ENCODE measurements at places on chromosomes 6 and 20.

DNA sequence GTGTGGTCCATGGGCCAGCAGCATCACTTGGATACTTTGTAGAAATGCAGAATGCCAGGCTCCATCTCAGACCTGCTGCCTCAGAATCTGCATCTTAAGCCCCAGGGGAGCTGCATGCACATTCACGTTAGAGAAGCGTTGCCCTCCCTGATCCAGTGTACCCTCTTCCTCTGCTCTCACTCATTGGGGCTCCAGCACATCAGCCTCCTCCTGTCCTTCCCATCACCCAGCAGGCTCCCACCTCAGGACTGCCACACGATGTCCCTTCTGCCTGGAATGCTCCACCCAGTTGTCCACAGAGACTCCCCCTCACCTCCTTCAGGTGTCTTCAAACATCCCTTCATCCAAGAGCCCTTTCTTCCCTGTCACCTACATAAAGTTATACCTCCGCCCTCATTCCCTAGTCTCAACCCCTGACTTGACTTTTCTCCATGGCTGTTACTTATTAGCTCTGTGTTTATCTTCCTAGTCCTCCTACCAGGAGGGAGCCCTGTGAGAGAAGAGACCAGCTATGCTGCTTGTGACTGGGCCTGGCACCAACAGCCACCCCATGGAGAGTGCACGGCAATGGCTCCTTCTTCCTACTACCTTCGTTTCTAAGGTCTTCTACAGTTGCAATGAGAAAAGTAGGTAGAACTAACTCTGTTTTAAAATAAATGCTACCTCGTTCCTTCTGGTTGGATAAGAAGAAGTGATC, 3.3 kb upstream of the ACSS1 start:
- no peak for DNase-seq

GRCh38 chr6:118542184-118542952, 5.7 kb upstream of the PLN start:
- no peak for DNase-seq

DNA sequence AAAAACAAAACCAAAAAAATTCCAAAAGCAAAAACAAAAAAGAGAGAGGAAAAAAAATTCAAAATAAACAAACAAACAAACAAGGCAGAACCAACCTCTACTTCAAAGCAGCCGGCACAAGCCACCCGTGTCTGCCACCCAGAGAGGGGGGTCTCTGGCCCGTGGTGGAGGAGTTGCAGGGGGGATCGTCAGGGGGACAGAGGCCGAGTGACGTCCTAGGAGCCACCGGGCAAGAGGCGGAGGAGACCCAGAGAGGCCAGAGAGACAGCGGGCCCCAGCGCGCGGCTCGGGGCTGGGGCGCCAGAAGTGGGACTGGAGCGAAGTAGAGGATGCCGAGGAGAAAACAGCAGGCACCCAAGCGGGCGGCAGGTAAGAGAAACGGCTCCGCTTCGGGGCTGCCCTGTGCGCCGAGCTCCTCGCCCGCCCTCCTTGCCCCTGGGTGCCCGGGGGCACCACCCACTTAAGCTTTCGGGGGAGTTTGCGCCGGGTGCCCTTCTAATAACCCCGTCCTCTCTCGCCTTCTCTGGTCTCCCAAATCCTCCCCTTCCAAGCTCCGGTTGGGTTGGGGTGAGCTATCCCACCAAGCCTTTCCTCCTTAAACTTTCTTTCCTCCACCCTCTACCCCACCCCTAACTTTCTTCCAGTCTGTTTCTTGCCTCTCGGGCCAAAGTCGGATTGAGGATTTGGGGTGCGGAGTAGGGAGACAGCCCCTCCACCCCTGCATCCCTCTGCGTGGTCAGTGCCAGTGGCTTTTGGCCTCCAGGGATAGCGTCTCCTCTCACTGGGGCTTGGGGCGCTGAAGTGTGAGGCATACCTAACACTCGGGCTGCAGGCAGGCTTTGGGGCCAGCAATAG, 1.0 kb downstream of the TSHZ2 start:
- DNase-seq: no peak

GRCh38 chr20:4683261-4683660, 38.4 kb upstream of the PRND start:
- no peak for DNase-seq

- no peak for DNase-seq
Measured at GRCh38 chr20:23702021-23702420, 13.2 kb upstream of the CST4 start.

DNA sequence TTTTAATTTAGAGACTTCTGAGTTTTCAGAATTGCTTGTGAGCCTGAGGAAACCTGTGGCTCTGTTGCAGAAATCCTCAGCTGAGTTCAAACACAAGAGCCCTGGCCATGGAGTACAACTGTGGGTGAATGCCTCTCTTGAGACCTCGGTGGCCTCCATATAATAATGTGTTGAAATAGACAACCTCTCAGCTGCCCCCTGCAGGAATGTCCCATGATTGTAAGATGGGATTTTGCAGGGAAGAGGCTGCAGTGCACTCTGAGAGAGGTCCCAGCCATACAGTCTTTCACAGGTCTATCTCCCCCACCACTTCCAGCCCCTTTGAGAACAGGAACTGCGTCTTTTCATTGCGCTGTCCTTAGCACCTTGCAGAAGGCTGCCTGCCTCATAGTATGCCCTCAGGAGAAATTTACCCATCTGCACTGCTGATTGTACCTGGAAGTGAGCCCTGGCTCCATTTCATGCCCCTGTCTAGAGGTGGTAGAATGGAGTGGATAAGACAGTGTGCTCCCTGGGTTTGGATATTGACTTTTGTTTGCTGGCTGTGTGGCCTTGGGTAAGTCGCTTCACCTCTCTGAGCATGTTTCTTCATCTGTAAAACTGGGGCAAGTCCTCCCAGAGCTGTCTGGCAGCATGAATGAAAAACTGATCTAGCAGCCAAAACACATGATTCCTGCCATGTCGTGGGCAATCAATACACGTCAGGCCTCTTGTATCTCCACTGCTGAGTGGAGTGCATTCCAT, 16.8 kb upstream of the CDH22 start:
- DNase-seq: no peak

- no peak for DNase-seq
Measured at GRCh38 chr6:131867744-131868143, 59.9 kb downstream of the ENPP1 start.

- no peak for DNase-seq
Measured at GRCh38 chr6:128494440-128494839, 26.0 kb downstream of the PTPRK start.

- DNase-seq: no peak
Measured at GRCh38 chr6:147852772-147853171, 344.3 kb downstream of the SAMD5 start.

- peak; percentile 48 for DNase-seq
Measured at GRCh38 chr20:41340327-41341055, at the start of gene LPIN3. LPIN3 (plus strand) TSS chr20:41340821; CDS start chr20:41345804, 4,983 bp downstream.

DNA sequence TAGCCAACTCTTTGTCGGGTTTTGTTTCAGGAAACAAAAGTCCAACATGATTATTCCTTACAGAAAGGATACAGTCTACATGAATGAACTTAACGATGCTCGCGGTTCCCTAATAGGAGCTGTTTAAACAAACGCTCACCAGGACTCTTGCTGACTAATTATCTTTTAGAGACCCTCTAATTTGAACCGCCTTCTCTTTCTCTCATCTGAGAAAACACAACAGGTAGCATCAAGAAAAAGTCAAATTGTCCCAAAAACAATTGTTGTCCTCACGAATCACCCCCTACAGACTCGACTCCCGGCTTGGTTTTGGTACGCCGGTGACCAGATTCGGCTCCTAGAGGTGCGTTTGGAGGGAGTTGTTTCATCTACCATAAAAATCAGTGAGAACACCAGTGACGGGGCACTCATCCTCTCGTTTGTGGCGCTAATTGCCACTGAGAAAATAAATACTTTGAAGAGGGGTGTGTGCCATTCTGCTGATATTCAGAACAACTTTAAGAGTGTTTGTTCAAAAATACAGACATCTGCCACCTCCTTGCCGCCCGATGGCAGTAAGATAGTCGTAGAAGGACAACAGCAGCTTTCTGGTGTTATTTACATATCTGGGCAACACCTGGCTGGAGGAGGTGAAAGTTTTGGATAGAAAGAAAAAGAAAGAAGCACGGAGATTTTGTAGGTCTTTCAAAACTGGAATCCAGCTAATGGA, 1.1 kb upstream of the SIM1 start:
- DNase-seq: no peak

GRCh38 chr6:109339906-109340678, 42.2 kb downstream of the CD164 start:
- DNase-seq: no peak

GRCh38 chr6:158465257-158465656, 94.6 kb upstream of the TMEM181 start:
- no peak for DNase-seq

- no peak for DNase-seq
Measured at GRCh38 chr6:119672725-119673124, 323.2 kb upstream of the MAN1A1 start.

- DNase-seq: no peak
Measured at GRCh38 chr6:166587631-166588413, 1.3 kb upstream of the RAMACL start.

DNA sequence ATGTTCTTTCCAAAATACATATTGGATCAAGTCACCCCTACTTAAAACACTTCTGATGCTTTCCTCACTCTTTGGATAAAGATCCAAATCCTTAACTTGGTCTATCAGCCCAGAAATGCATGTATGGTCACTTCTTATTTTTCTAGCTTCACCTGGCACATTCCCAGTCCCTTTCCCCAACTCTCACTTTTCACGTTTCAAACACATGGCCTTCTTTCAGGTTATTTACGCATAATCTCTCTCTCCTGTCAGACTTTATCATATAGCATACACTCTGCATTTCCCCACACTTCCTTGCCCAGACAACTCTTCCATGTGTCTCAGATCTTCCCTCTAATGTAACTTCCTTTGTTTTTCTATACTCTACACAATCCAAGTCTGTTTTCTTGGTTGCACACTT, 12.8 kb downstream of the PHIP start:
- no peak for DNase-seq

- no peak for DNase-seq
Measured at GRCh38 chr6:67914419-67914818, 720.7 kb upstream of the ADGRB3 start.

- no peak for DNase-seq
Measured at GRCh38 chr6:72084992-72085569, 198.7 kb downstream of the RIMS1 start.

GRCh38 chr6:100808638-100809275, 72.4 kb downstream of the ASCC3 start:
- no peak for DNase-seq

DNA sequence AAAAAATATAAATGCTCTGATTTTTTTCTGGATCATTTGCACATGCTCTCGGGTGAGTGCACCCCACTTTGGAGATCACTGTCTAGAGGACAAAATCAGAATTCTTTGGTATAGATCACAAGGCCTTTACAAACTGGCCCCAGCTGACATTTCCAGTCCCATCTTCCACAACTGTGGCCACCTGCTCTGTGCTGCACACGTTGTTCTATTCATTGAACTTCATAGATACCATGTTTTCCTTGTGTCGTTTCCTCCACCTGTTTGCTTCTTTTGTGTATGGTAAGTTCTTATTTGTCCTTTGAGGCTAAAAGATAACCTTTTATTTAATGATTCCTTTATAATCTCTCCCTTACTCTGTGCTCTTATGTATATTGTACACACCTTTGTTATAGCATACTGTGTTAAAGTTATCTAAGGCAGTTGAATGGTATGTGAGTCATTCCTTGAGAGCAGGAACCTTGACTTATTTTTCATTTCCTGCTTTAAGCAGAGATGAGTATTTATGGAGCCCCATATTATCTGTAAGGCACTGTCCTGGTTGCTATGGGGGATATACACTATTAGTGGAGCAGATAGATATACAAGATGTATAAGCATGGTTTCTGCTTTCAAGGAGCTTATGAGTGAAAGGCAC, 12.0 kb upstream of the SLC17A5 start:
- no peak for DNase-seq

DNA sequence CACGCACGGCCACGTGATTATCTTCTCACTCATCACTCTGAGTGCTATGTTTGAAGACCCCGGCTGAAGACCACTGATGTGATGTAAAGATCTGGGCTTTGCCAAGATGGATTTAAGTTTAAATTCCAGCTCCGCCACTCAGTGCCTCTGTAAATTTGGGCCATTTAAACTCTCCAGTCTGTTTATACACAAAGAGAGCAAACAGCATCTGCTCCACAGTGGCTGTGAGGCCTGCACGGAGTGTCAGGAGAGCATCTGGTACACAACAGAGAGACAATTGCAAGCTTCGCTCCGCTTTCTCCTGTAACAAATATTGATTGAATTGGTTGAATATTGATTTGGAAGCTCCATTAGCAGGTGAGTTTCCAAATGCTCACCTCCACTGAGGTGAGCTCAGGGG, 80.5 kb upstream of the FRMD1 start:
- DNase-seq: no peak

DNA sequence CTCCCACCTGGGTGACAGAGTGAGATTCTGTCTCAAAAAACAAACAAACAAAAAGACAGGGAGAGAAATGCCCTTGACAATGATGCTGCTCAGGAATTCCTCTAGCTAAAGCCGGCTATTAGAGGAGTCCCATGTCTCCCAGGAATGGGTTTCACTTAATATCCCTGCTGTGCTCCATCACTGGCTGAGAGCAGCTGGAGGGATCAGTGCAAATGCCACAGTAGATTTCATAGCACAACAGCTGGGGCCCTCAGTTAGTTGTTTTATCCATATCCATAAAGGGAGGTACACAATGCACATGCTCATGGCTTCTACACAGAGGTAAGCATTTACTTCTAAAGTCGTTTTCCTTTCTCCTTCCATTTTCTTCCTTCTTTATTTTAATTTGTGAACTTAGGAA, 742.0 kb upstream of the POU3F2 start:
- no peak for DNase-seq

- DNase-seq: no peak
Measured at GRCh38 chr6:14026831-14027539, 90.6 kb upstream of the CD83 start.

DNA sequence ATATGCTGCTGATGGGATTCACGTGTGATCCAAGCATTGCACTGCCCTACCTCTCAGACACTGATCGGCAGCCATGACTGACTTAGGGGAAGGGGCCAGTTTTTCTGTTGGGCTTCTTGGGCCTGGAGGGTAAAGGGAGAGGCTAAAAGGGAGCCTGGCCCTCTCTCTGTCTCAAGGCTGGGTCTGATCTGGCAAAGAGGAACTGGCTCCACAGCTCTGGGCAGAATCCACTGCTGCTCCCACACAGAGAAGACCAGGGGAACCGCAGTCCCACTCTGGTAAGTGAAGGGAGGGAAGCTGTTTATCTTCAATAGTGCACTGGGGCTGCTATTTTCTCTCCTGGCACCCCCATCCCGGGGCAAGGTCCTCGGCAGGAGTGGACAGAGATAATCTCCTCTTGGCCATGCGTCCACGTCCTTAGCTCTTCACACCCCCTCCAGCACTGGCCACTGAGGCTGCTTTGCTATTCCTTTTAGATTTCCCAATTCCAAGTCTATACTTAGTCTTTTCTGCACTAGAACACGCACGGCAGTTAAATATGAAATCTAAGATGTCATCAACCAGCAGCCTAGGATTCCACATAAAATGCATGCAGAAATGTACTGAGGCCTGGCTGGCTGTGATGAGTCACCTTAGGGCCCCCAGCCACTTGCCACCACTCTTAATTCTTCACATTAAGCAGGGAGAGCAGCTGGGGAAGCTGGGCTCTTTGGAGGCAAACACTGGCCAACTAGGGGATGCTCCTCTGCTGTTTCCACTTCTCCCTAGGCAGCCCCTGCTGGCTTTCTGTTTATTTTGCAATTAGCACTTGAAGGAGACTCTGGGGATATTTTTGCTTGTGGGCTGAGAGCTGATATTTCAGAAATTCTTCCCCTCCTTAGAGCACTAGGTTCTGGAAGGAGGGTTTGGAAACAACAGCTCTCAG, 87.8 kb upstream of the ARMC2 start:
- DNase-seq: no peak

- no peak for DNase-seq
Measured at GRCh38 chr6:56516003-56516402, 126.7 kb downstream of the DST start.
